ENCODE measurements at places on chromosomes 1 and 21.

- DNase-seq: no peak
These were observed 372.8 kb downstream of the NPHP4 start for GRCh38 chr1:5619469-5619868.

- no peak for DNase-seq
These were observed 27.9 kb downstream of the SEC16B start for GRCh38 chr1:177941976-177942375.

DNA sequence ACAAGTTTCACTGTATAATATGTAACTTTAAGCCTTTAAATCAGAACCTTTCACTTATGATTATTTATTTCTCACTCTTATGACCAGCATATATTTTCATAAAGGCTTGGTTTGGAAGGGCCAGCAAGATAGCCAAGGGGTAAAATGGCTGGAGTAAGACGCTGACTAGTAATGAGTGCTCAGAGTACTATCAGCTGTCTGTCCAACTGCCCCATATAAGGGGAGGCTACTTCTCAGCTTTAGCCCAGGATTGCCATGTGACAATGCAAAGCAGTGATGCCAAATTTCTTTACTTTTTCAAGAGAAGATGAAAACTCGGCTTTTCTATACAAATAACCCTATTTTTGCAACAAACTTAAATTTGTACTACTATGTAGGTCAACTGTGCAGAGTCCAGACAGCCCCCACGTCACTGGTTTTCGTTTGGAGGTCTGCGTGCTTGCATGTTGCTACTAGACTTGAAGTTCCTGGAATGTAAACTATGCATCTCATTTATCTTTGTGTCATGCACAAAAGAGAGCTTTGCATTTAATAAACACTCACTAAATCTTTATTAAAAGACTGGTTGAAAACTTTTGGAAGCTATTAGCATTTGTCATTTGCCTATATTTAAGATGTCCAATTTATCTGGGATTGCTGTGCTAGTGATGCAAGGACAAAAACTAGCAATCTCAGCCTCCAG is 110.4 kb downstream of the TNFSF18 start:
- DNase-seq: no peak

GRCh38 chr1:159867664-159868026 is 5.2 kb upstream of the VSIG8 start:
- peak; percentile 84 for DNase-seq

GRCh38 chr1:160367516-160367900 is 637 bp downstream of the NHLH1 start:
- DNase-seq: no peak

DNA sequence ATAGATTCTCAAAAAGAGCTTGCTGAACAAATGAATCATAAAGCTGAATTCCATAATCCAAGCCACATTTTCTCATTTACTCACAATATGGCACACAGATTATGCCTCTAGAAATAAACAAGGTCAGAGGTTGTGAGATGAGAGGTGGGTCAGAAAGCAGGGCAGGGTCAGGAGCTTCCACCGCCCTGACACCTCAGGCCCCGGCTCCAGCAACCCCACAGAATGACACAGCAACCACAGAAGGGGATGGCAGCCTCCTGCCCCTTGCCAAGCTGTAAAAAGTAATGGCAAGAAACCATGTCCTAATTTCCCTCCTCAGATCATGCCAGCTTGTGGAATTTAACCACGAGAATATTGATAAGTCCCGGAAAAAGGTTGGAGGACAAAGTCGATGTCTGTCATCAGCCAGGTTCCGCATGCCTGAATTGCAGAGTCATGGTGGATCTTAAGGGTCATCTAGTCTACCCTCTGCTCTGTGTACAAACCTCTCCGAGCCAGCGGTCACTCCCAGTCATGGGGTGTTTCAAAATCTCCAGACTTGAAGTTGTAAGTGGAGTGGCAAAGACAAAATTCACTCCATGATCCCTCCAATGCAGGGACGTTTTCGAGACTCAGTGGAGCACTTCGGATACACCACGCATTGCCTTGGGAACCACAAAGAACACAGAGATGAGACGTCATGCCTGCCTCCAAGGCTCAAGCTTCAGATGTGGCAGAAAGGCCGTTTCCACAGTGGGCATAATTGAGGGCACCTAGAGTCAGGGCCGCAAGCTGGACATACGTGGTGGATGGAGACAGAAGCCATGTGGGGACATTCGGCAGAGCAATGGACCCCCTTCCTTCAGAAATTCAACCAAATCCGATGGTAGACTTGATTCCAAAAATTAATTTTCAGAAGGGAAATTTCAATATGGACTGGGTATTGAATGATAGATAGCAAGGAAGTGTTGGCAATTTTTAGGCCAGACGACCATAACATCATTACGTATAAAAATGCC is 254.0 kb downstream of the TOMM20 start:
- peak; percentile 25 for DNase-seq

DNA sequence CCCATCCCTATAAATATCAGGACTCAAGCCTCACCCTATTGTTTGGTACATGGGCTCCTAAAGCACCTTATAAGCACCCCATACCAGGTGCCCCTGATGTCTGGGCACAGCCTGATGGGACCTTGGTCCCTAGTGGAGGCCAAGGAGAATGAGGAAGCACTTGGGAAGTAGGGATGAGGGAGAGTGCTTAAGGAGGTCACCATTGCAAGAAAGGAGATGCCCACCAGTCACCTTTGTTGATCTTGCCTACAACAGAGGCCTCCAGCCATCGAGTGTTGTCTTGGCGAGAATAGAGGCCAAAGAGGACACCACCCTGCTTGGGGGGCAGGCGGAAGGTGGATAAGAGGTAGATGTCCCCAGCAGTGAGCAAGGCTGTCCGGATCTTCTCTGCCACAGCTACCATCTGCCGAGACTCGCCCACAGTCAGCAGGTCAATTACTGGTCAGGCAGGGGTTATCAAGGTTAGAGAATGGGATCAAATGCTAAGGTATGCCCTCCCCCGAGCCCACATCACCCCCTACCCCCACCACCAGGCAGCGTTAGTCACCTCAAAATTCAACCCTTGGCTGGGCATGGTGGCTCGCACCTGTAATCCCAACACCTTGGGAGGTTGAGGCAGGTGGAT is 1.6 kb downstream of the THBS3 start:
- DNase-seq: no peak

DNA sequence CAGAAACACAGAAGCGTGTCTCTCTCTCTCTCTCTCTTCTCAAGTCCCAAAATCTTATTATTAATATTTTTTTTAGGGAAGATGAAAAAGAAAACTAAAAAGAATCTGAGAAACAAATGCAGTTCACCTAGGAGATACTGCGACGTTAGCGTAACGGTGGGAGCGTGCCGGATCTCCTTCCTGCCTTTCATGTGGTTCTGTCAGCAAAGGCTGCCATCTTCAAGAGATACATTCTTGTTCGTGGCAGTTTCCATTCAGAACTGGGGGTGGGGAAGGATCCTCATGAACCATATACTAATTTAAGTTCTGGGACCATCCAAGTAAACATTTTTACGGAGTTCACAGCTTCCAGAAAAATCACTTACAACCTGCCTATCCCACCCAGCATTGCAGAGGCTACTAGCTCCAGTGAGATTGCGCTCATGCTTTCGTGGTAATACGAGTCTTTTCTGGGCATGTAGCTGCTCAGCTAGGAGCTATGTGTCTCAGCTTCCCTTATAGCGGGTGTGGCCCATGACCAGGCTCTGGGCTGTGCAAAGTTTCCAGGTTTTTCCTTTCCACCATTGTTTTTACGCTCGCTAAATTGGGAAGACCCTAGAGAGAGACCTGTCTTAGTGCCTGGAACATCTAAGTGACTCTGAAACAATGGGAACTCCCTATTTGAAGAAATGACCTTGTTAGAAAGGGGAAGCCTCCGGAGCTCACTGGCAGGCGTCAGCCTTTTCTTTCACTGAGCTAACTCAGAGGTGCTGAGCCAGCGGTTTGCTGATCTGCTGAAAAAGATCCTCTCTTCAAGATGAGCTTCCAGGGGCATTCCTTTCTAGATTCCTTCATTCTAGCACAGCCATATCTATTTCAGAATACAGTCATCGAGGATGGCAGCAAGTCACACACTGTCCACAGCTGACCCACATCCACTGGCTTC is 17.3 kb downstream of the SLAMF1 start:
- DNase-seq: no peak

DNA sequence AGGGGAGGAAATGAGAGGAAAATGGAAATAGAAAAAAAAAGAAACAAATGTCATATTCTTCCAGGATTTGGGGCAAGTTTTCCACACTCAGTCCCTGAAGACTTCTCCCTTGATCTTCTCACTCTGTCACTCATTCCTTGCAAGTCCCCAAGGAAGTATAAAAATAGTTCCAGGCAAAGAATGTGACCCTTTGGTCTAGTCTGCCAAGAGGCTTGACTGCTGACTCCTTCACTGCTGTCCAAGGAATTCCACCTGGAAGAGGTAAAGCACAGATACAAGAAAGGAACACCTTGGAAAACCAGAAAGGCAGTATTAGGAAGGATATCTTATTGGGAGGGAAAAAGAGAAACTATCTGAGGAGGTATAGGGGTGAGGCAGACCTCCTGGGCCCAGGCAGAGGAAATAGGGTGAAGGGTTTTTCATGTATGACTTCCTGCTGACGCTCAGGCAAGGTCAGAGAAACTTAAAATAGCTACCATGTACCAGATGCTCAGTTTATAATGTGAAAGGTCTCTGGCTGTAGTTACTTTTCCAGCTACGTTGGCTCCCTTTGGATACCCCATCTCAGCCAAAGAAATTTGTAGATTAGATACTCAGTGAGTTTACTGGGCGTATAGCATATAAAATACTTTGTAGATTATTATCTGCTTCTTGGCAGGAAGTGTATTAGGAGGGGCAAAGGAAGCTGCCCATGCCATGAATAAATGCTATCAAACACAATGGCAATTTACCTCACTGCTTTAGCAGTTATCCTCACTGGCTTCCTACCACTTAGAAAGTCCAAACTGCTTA is 2.0 kb upstream of the GJA5 start:
- DNase-seq: no peak

DNA sequence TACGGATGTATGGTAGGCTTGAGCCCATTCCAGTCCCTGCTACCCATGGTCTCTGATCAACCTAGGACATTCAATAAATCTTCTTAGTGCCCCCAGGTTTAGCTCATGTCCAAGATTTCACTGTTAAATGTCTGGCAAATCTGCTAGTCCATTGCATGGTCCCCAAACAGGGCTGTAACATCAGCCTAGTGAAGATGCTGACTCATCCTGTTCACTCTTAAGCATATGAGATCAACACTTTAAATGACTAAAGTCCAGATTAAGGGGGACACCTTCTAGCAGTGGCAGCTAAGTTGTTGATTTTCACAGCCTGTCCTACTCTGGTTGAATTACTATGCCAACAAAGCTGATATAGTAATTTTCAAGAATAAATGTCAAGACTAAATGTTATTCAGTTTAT is 46.5 kb upstream of the NUF2 start:
- no peak for DNase-seq

DNA sequence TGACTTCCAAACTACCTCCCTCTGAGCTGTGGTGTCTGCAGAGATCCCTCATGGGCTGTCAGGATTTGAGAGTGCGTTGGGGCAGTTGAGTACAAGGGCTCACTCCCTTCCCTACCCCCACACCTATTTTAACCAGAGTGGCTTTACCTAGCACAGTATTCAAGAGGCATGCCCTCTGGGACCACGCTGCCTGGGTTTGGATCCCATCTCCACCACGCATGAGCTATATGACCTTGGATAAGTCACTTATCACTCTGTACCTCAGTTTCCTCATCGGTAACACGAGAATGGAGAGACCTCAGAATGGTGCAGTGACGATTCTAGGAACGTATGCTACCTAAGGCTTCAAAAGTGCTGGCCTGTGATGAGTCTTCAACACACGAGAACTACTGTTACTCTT is 147.3 kb upstream of the WNT4 start:
- no peak for DNase-seq

DNA sequence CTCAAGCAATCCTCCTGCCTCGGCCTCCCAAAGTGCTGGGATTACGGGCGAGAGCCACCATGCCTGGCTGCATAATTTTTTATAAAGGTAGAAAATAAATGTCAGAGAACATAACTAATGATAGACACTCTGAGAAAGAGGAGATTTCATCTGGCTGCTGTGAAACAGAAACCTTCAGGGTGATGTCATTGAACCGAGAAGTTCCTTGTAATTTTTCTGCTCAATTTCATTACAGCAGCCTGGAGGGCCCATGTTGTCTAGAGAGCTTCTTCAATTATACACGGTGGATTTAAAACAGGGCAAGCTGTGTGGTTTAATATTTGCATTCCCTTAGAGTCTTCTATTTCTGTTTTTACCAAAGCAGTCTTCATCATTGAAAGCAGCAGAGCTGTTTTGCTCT is 64.3 kb upstream of the MORC3 start:
- no peak for DNase-seq

- no peak for DNase-seq
These were observed 77.6 kb downstream of the EPHB2 start for GRCh38 chr1:22788254-22788661.

DNA sequence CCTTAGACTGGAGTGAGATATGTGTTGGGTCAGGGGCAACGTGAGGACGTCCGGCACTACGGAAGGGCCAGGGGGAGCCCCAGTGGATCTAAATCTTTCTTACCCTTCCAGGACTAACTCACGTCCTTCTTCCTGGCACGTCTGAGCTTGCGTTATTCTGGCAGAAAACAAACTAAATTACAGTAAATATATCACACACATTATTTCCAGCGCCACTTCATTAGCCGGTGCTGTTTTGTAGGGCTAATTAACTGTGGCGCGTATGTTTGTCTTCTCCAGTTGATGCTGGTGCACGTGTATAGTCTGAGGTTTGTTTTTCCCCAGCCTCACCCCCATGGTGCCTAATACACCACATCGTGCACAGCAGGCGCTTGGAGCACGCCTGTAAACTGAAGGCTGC is 59.2 kb downstream of the TLR5 start:
- no peak for DNase-seq

GRCh38 chr1:159900086-159900680 is at the start of gene CFAP45:
TSS of gene CFAP45 (minus strand) at chr1:159900165. CDS start at chr1:159900098, 67 bp downstream.
- DNase-seq: no peak

DNA sequence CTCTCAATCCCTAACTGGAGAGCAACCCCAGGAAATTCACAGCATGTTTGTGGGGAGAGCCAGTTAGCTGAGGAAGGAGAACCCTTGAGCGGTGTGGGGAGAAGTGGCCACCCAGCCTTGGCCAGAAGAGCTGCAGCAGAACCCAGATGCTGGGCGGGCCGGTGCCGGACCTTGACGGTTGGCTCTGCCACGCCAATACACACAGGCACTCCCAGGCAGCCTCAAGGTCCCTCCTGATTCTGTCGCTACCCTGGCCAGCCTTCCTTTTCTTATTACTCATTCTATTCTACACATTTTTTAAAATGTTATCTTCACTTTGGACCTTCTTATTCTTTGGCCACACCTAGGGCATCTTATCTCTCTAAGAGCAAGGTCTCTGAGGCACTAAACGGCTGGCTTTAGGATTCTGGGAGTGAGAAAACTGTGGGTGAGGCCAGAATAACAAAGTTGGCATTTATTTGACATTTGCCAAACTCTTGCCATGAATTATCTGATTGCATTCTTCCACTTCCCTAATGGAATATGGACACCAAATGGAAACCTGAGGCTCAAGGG is 50.4 kb upstream of the GPR37L1 start:
- peak; percentile 17 for DNase-seq

DNA sequence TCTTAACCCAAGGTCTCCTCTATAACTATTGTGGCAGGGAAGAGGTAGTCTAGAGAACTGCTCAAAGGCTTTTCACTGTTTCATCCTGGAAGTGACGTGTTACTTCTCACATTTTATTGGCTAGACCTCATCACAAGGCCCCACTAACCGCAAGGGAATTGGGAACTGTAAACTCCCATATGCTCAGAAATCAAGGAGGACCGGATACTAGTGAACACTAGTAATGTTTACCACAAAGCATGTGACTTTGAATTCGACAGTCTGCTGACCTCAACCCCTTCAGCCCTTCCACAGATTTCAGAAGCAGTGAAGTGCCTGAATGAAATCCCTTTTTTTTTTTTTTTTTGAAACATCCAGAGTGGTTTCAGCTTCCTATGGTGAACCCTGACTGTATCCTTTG is 3.4 kb upstream of the EEIG2 start:
- DNase-seq: no peak

Measured in D341Med (cell line).